Stimulated activated CD4-positive, alpha-beta T cell treated with anti-CD3 and anti-CD28 coated beads, Interleukin-1b, Interleukin-23, amount 100 ng/mL, for 48 hours (primary cell): ENCODE measurements at places on chromosomes 3 and 15.

- peak; percentile 69 for DNase-seq
Observed at GRCh38 chr15:44545913-44546802, 9.2 kb downstream of the EIF3J start.

GRCh38 chr3:141793476-141794260 lies 30.5 kb downstream of the GRK7 start:
- DNase-seq: no peak

DNA sequence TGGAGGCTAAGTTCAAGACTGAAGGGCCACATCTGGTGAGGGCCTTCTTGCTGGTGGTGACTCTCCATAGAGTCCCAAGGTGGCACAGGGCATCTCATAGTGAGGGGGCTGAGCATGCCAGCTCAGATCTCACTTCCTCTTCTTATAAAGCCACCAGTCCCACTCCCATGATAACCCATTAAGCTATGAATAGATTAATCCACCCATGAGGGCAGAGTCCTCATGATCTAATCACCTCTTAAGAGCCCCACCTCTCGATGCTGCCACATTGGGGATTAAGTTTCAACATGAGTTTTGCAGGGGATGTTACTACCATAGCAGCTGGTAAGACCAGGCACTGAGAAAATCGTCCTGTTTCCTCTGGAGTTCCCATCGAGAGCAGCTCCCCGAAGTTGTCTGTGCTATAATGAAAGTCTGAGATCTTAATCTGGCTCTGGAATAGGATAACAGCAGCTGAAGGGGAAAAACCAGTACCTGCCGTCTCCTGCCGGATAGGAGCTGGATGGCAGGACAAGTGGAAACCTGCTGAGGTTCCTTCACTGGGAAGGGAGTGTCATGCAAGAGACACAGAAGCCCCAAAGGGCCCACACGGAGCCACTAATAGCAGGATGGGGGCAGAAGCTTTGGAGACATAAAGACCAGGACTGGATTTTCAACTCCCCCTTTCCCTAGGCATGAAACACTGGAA lies 79.5 kb upstream of the EPHB3 start:
- no peak for DNase-seq

- no peak for DNase-seq
Observed at GRCh38 chr3:14518432-14518802, 21.7 kb downstream of the GRIP2 start.
